ENCODE measurements at places on chromosomes 13 and 19. TPM values are rescaled to one million over a fixed set of nuclear protein-coding genes. Genes with fewer than 3 reads are reported as not detected.

Gene CEACAM16
- total RNA-seq: not detected

Gene DNAJC15
- total RNA-seq: 21.8 TPM

Gene NKPD1
- total RNA-seq: not detected

Gene PSG2
- not detected for total RNA-seq

Gene ASPDH
- not detected for total RNA-seq

Gene HRC
- 499 TPM for total RNA-seq

GRCh38 chr19:17109962-17110598, 34.5 kb downstream of the MYO9B start:
- DNase-seq: peak; percentile 51

DNA sequence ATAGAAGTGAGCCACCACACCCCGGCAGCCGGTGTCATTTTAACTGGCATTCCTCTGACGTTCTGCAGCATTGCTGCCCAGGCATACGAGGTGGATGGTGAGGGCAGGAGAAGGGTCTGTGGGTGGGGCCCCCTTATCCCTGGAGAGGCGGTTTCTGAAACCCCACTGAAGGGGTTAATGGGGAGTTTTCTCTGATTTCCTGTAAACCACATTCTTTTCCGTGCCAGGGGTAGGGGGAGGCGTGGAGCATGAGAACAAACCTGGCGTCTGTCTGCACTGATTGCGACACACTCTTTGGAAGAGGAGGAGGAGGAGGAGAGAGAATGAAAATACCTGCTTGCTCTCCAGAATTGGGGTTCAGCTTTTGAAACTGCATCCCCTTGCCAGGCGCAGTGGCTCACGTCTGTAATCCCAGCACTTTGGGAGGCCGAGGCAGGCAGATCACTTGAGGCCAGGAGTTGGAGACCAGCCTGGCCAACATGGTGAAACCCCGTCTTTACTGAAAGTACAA, 2.7 kb upstream of the C3 start:
- peak; percentile 63 for DNase-seq

DNA sequence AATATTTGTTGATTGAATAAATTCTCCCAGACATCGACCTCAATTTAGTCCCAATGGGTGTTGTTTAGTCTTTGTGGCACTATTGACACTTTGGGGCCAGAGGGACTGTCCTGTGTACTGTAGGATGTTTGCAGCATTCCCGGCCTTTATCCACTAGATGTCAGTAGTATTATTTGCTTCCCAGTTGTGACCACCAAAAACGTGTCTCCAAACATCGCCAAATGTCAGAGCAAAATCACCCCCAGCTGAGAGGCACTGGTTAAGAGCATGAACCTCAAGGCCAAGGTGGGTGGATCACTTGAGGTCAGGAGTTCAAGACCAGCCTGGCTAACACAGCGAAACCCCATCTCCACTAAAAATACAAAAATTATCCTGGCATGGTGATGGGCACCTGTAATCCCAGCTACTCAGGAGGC, 15.4 kb downstream of the NLRP12 start:
- DNase-seq: no peak

DNA sequence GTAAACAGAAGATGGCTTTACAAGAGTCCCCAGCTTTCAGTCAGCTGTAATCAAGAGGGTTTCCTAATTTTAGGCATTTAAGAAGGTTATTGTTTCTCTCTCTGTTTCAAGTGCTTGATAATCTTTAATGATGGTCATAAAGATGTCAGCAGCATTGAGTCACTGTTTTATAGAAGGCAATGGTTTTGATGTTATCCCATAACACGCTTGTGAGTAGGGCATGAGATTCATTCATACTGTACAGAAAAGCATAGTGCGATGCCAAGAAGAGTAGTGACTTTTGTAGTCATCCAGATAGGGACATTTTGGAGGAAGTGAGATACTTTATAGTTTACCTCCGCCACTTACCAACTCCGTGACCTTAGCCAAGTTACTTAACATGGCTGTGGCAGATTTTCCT, 364.2 kb upstream of the SLC10A2 start:
- DNase-seq: no peak

DNA sequence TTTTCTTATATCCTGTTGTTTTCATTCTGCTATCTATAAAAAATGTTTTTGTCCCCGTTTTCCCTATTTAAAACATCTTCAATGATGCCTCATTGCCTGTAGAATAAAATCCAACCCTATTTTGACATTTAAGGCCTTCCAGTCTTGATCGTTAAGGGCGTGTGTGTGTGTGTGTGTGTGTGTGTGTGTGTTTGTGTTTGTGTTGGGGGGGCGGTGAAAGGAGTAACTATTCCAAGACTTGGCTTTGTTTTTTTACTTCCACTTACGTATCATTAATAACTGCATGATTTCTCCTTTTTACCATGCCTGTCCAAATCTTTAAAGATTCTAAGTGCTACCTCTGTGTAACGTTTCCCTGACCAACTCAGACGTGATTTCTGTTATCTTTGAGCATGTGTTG, 784 bp downstream of the PIBF1 start:
- DNase-seq: no peak

GRCh38 chr13:28754698-28755545, 36.2 kb upstream of the SLC46A3 start:
- DNase-seq: peak; percentile 58

- no peak for DNase-seq
These were observed 2.0 kb downstream of the DOCK9 start for GRCh38 chr13:98975822-98976261.

DNA sequence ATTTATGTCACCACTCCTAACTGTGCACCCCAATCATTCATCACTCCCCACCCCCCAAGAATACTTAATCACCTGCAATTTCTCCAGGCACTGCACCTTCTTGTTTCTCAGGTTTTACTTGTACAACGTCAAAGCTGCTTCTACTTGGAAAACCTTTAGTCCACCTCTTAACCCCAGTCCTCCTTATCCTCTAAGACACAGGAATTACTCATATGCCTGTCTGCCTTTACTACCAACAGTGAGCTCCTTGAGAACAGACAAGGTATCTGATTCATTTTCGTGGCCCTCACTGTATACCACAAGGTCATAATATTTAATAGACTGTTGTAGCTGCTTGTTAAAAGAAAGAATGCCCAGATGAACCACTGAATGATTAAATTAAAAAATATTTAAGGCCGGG, 21.0 kb upstream of the NDFIP2 start:
- DNase-seq: no peak

DNA sequence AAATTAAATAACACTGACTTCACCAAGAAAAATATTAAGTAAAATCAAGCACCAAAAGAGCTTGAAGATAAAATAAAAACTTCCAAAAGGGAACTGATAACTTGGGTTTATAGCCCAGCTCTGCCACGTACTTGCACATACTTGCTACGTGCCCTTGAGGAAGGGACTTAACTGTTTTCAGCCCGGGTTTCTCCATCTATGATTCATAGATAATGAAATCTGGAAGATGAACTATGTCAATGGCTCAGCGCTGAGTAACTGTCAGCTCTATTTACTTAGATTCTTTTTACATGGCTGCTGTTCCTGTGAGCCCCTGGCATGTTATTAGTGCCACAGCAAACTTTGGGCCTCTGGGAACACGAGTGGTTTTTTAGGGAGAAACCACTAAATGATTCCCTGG, 9.6 kb upstream of the ZC3H13 start:
- DNase-seq: no peak

DNA sequence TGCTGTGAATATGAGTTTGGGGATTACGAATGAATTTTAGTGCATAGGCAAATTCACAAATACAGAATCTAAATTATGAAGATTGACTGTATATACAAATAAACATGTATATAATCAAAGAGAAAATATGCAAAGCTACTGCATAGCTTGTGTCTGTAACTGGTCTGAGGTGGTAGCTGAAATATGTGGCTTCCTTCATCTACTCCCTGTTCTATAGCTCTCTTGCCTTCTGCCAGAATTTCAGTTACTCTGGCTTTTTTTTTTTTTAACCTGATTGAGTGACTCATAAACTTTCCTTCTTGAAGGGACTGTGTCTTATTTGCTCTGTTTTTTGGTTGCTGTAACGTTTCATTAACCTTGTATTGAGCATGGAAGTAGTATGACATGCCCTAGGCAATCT, 26.6 kb downstream of the DNAJC3 start:
- no peak for DNase-seq

GRCh38 chr19:38736036-38736412, 8.2 kb downstream of the CAPN12 start:
- DNase-seq: peak; percentile 59

DNA sequence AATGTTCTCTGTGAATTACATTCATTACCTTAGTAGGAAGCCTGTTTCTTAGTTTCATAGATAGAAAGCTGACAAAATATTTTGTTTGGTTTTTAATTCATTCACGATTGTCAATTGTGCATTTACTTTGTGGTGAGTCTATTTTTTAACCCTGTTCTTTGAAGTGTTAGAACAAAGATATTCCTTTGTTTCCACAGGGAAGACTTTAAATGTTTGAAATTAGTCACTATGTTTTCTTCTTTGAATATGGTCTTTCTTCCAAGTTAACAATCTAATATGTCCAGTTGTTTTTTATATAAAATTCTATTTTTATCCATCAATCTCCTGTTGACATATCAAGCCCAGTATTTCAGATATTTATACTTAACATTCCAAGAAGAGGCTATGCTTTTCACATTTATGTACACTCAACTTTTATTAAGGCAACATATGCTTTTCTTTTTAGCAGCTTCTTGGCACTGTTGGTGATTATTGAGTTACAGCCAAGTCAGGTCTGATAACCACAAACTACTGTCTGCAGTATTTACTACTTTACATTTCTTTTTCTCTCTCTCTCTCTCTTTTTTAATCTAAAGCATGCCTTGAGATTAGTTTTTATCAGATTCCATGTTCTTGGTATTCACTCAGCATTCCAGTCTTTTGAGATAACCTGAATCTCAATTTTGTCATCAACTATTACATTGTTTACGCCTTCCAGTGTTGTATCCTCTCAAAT, 812.8 kb upstream of the SLC10A2 start:
- DNase-seq: no peak

DNA sequence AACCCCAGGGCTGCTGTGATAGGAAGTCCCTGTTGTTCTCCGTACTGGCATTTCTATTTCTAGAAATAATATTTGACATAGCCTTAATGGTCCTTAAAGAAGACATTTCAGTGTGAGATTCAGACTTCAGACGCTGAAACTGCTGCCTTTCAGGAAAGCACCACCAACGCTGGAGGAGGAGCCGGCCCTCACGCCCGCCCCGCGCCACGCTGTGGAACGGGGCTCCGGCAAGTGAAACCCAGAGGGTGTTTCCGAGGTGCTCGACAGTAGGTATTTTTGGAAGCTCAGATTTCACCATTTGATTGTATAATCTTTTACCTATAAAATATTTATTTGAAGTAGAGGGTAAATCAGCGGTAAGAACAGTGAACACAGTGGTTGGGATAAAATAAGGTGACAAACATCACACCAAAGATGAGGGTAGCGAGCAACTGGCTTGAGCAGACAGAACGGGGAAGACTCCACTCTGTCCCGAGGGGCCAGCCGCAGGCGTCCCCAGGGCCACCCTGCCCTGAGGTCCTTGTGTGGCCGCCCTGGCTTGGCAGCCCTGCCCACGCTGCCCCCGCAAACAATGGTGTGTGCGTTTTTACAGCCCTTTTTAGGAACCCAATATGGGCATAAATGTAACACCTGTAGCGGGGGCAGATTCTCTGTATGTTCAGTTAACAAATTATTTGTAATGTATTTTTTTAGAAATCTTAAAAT, 85.6 kb upstream of the MCF2L start:
- no peak for DNase-seq

DNA sequence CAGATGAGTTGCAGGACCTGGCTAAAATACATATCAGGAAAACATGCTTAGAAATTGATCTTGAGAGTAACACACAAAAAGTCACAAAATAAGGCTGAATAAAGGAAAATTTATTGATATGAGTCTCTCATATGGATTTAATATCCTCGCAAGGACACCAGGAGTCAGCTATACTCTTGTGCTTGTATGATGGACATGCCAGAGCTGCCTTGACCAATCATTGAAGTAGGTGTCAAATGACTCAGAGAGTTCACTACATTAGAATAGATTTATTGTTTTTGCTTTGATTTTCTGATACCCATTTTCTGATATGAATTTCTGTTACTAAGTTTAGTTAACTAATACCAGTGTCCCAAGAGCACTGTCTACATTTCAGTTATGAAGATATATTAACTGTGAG, 37.4 kb upstream of the CSNK1A1L start:
- no peak for DNase-seq

- no peak for DNase-seq
These were observed 30.1 kb upstream of the METTL21C start for GRCh38 chr13:102724923-102725322.

DNA sequence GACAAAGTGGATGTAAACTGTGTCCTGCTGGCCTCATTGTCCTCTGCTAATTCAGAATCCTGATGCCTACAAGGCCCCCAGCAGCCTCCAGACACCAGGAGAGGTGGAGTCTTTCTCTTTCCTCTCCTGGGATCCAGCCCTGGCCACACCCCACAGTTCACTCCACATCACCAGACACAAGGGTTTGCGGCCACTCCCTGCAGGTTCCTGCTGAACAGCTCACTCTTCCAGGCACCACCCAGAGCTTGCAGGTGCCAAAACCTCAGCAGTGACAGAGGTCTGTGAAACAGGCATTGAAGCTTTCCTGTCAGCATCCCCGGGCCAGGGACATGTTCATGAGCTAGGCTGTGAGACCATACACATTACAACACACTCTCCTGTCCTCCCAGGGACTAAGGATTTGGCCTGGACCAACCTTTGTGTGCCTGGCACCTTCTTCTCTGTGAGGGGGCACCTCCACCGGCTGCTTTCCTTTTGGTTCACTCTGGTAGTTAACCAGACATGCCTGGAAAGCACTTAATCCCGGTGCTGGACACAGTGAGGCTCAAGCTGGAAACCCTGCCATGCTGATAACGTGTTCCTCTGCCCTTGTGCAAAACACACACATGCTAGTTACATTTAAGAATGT, 11.1 kb upstream of the ATP12A start:
- DNase-seq: no peak

- peak; percentile 90 for DNase-seq
These were observed at the start of gene ZNF382 for GRCh38 chr19:36605101-36605876. Gene ZNF382, plus strand, starts transcription at chr19:36605313. Its CDS starts 4,602 bp downstream, at chr19:36609915.

DNA sequence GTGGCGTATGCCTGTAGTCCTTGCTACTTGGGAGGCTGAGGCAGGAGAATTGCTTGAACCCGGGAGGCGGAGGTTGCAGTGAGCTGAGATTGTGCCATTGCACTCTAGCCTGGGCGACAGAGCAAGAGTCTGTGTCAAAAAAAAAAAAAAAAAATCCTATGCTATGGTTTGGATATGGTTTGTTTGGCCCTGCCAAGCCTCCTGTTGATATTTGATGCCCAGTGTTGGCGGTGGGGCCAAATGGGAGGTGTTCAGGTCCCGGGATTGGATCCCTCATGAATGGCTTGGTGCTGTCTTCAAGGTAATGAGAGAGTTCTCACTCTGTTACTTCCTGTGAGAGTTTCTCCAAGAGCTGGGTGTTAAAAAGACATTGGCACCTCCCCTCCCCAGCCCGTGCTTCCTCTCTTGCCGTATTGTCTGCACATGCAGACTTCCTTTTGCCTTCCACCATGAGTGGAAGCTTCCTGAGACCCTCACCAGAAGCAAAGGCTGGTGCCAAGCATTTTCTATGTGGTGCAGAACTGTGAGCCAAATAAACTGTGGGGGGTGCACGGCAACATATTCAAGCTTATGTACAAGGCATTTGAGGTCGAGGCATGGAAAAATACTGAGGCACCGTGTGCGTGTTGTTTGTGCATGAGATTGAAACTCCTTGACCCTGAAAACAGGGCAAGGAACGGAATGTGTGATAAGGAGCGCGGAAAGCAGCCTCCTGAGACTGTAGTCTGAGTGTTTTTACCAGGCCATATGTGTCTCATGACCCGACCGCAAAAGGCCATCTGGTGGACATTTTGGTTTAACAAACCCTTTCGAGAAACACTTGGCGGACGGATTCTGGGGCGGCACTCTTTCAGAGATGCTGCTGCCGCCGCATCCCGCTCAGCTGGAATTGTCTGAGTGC, 7.3 kb downstream of the SIGLEC9 start:
- peak; percentile 71 for DNase-seq

GRCh38 chr13:72437458-72437857, 290.0 kb downstream of the MZT1 start:
- DNase-seq: no peak

Data from left cardiac atrium (tissue), 4 donors.